ENCODE measurements at places on chromosomes 7 and 10.

DNA sequence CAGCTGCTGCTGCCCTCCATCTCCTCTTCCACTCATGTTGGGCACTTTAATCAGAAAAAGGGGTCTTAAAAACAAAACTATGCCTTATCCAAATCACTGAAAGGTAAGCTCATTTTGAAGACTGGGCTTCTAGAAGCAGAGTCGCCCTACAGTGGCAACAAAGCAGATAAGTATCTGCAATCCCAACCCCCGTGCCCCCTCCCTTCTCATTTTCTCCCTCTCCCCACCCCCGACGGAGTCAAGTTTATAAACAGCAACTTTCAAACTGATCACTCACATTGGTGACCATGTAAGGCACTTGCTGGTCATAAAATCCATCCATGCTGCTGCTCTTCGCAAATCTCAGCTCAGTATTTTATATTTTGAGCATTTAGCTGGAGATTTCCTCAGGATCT lies 738 bp downstream of the ETV1 start:
- no peak for DNase-seq

GRCh38 chr7:69187824-69188333 lies 410.4 kb upstream of the AUTS2 start:
- no peak for DNase-seq

GRCh38 chr10:92486637-92487036 lies 87.3 kb downstream of the IDE start:
- no peak for DNase-seq

DNA sequence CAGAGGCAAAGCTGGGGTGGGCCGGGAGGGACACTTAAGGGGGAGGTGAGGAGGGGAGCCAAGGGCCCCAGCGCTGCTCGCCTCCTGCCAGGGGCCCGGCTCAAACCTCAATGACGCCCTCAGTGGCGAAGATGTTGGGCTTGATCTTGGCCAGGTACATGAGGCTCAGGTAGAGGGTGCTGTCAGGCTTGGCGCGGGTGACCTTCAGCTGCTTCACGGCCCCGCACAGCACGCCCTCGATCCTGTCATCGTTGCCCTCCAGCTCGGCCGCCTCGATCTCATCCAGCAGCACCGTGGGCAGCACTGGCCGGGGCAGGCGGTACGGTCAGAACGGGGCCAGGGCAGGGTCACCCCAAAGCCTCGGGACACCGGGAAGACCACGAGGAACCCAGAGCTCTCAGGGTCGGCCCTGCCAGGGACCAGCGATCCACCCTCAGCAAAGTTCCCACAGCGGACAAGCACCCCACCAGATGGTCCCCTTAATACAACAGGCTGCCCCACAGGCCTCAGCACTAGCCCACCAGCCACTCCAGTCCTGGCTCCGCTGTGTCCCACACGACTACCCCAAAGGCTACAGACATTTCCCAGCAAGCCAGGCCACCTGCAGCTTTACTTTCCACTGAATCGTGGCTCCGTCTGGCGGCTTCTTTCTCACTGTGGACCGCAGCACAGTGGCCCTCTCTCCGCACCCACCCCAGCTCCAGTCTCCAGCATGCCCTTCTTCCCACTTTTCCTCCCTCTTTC lies 4.0 kb downstream of the INTS1 start:
- DNase-seq, result no peak

- DNase-seq, result peak; percentile 45
Measured at GRCh38 chr10:95513941-95514392, 47.2 kb downstream of the SORBS1 start.

DNA sequence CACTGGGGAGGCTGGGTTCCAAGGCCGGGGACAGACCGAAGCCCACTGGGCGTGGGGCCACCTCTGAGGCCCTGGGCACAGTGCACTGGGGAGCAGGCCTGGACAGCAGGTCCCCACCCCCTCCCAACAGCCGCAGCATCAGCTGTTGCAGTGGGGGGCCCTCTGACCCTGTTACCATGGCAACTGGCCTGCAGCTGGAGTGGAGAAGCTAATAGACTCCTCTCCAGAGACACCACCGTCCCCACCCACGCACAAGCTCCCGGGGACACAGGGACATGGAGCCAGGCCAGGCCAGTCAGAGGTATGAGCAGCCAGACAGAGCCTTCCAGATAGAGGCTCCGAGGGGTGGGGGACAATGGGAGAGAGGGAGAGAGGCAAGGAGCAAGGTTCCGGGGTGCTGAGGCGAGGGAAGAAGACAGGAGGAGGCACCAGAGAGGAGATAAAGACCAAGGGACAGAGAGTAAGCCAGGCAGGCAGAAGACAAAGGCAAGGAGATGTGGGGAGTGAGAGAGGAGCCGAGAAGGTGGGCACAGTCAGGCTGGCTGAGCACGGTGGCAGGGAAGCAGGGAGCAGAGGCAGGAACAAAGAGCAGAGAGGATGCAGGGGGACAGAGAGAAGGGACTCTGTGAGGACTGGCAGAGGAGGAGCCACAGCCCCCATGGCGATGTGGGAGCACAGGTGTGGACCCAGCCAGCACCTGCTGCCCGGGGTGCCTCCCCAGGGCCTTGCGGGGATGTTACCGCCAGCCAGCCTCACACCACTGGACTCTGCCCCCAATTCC lies 6.7 kb downstream of the KCNH2 start:
- no peak for DNase-seq

GRCh38 chr7:40009301-40009700 lies 59.2 kb downstream of the CDK13 start:
- DNase-seq, result no peak

GRCh38 chr10:44415121-44415520 lies 30.2 kb upstream of the CXCL12 start:
- DNase-seq, result no peak

DNA sequence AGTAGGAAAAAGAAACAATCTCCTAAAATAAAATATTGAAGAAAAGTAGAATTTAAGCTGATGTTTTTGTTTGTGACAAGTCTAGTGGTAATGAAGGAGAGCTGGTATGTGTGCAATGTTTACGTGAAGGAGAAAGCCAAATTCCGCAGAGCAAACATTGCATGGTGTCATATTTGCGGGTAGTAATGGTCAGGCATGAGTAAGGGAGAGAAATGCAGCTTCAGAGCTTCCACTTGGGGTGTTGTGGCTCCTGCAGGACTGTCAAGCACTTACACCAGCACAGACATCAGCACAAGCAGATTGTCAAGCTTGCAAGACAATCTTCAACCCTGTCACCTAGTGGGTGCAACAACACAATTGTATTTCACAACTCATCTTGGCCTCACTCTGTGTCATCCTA lies 136.5 kb upstream of the ETV1 start:
- DNase-seq, result no peak

DNA sequence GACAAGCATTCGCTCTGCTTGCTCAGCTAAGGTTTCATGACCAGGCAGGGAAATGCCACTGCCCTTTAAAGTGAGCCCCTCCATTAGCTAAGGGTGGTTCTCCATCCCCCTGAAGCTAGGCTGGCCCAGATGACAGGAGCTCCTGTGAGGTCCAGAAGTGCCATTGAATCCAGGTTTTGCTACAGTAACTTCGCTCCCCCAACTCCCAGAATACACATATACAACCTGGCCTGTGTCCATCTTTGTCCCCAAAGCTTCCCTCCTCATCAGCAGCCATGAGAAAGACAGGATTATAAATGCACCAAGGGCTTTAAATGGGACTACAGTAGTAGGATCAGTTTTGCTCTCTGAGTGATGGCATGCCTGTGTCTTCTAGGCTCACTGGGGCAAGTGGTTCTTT lies 35.5 kb upstream of the VCL start:
- no peak for DNase-seq

- DNase-seq, result no peak
Measured at GRCh38 chr7:133769668-133770067, 357.5 kb upstream of the LRGUK start.

GRCh38 chr10:90587081-90587491 lies 270.8 kb downstream of the HTR7 start:
- no peak for DNase-seq

DNA sequence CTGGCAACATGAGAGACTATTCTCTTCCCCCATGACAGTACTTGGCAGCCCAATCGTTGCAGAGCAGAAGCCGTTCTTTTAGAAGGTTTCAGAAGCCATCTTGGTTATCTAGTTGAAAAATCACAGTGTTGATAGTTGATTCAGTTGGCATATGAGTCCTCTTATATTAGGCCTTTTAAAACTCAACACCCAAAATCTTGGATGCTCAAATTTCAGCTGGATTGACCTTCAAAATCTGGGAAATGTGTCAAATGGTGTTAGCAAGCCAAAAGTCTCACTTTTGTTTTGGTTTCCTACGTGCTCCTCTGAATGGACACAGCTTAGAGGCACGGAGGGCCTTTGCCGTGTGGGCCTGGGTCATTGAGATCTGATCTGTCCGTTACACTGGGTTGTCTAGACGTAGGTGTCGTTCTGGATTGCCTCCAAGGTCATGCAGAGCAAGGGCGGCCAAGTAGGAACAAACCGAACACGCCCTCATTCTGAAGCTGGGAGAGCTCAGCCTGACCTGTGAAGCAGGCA lies 59.3 kb upstream of the BMPER start:
- DNase-seq, result no peak

DNA sequence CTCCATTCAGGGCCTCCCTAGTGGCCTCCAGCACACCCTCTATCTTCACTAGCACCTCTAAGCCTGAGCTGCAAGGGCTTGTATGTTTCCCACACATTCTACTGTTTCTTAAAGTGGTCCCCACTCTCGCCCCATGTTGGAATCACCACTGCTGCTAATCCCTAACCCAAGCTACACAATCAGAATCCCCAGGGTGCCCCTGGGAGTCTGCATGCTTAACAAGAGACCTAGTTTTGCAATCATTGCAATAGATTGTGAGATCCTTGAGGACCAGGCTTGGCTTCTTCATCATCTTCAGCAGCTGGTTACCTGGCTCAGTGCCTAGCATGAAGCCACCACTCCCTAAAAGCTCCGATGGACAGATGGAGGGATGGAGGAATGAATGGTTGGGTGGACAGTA lies 113.9 kb downstream of the MYOF start:
- DNase-seq, result no peak

- DNase-seq, result no peak
Measured at GRCh38 chr10:80186364-80187012, 18.8 kb downstream of the ANXA11 start.

DNA sequence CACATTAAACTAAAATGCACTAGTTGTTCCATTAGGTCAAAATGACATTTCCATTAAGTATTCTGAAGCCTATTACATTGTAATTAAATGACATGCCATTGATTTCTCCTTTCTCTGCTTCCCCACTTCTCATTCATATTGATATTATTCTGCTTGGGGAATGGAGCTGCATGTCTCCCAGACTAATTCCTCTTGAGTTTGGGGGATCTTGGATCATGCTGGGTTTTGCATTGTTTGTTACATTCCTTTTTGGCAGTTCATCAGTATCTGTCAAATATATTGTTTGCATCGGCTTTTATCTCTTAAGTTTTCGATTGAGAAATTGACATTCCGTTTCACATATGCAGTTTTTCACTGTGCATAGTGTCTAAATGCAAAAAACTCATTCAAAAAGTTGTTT lies 65.1 kb upstream of the CYP26C1 start:
- DNase-seq, result no peak

DNA sequence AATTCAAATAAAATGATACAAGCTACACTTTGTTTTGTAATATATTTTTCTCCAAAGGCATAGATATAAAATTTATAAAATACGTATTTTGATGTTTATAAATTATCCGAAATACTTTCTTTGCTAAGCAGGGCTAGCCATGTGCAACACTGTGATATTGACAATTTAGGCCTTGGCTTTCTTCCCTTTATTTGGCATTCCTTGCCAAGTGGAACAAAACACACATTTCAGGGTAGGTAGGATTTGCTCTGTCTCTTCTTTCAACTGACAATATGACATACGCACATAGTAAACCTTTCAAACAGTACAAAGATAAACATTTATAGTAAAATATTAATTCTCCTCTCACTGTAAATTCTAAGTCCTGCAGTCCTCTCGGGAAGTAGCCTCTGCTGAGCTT lies 103.3 kb upstream of the POT1 start:
- no peak for DNase-seq

- DNase-seq, result no peak
Measured at GRCh38 chr10:119007211-119007574, 22.3 kb upstream of the NANOS1 start.

DNA sequence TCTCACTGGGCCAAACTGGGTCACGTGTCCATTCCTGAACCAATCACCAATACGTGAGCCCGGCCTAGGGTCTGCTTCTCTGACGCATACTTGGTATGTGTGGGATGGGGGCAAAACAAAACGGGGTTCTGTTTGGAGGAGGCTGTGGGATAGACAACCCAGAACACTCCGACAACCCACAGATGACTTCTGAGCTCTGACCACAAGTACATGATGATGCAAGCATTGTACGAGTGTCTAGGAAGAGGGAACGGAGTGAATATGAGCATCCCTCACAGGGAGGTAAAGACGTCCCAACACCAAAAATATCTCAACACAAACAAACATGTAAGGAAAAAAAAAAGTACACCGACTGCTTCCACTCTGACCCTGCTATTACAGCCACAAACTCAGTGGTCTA lies 5.6 kb downstream of the DAGLB start:
- DNase-seq, result no peak

DNA sequence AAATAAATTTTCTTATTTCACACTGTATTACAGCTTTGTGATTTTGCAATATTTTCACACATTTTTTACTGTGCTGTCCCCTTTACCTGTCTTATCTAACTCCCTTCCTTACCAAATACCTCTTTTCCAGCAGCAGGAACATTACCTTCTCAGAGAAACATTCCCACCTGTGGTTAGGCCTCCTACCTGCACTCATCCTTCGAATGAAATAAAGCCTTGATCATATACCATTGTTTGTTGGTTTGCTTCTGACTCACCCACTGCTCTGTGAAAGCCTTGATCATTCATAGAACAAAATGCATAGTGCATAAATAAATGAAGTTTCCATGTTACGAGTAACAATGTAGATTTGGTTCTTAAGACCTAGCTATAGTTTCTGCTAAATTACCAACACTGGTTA lies 256.3 kb downstream of the ARL4A start:
- no peak for DNase-seq

DNA sequence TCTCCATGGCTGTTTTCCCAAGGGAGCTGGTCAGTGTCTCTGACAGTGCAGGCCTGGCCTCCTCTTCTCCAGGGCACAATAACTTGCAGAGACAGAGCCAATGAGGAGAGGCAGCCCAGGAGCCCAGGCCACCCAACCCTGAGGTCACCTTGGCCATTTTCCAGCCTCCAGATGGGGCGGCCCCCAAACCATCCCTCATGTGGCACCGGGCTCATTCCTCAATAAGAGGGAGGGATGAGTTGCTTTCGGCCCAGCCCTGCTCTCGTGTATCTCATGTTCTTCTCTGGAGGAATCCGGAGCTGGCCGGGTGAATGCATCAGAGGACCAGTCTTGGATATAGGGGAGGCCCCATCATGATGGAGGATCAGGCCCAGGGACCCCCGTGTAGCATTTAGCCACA lies 98.9 kb downstream of the C10orf105 start:
- DNase-seq, result no peak

All from thoracic aorta (tissue), 2 donors.